ENCODE measurements at places on chromosomes 1 and 21. TPM values are rescaled to one million over a fixed set of nuclear protein-coding genes. Genes with fewer than 3 reads are reported as not detected.

The SON gene
- 184 TPM for total RNA-seq

The CDCA8 gene
- total RNA-seq = 0.68 TPM

The IFI44L gene
- 5.5 TPM for total RNA-seq

The SPATA46 gene
- total RNA-seq = not detected

The ALX3 gene
- total RNA-seq = not detected

The LRRC71 gene
- not detected for total RNA-seq

The INKA2 gene
- total RNA-seq = 18.9 TPM
